C1 segment of cervical spinal cord (tissue), 14 donors: ENCODE measurements at places on chromosomes 2 and 18.

DNA sequence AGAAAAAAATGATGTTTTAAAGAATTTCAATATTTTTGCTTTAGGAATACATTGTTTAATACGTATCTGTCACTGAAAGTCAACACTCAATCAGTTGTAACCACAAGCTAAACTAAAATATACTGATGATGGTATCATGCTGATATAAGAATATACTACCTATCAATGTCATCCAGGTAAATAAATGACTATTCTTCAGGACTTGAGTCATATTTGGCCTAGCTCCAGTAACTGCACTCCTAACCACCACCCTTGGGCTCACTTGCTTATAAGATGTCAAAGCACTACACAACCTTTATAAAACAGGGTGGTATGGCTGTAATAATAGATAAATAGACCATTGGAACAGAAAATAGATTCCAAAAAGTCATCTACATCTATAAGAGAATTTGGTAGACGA is 48.8 kb downstream of the RND3 start:
- DNase-seq: no peak

DNA sequence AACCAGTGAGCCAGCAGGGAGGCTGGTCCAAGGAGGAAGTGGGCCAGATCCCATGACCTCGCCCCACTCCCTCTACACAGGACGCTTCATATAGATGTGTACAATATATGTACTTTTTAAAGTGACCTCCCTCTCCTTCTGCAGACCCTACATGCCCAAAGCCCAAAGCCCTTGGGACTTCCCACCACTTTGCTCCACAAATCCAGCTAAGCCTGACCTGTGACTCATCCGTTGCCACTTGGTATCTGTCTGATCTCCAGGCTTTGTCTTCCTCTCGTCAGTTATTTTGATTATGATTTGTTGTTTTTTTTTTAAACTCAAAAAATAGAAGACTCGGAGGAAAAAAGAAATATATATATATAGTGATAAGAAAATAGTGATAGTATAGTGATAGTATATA is 470.8 kb downstream of the KCNJ3 start:
- no peak for DNase-seq

GRCh38 chr2:232386740-232387450 is 8.3 kb downstream of the ALPP start:
- no peak for DNase-seq

- DNase-seq: no peak
These were observed 78.3 kb upstream of the MAP4K3 start for GRCh38 chr2:39515273-39515896.

- no peak for DNase-seq
These were observed 43.0 kb downstream of the ANKRD36B start for GRCh38 chr2:97546711-97547110.

GRCh38 chr2:12923907-12924610 is 207.3 kb downstream of the TRIB2 start:
- DNase-seq: no peak

DNA sequence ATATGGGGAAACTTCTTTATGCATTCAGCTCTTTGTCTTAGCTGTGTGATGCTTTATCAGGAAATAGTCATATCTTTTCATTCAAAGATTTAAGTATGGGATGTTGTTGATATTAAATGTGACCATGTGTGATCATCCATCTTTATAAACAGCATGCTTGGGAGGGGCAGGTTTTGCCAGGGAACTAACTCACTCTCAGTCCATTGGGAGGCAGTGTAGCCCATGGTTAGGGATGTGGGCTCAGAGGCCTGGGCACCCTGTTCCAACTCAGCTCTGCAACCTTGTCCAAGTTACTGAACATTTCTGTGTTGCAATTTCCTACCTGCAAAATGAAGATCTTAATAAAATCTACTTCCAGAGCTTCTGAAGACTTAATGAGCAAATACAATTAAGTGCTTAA is 92.0 kb upstream of the BCL2L11 start:
- no peak for DNase-seq

- DNase-seq: no peak
These were observed 67.1 kb upstream of the IL1R1 start for GRCh38 chr2:102075479-102075878.

DNA sequence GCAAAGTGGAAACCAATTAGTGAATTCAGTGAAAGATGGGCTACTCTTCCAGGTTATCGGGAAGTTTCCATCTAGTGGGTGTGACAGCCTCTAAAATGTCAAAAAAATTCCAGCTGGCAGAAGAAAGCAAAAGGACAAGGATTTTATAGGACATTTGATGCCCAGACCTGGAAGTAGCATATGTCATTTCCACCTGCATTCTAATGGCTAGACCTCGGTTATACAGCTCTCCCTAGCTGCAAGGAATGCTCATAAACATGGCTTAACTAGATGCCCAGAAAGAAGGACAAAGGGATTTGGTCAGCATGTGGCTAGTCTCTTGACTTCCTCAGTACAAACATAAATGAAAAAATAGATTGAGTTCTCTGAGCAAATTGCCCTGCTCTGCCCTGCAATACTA is 215.4 kb downstream of the NYAP2 start:
- DNase-seq: no peak

- peak; percentile 42 for DNase-seq
These were observed 207.5 kb upstream of the EPHA4 start for GRCh38 chr2:221779614-221780067.

DNA sequence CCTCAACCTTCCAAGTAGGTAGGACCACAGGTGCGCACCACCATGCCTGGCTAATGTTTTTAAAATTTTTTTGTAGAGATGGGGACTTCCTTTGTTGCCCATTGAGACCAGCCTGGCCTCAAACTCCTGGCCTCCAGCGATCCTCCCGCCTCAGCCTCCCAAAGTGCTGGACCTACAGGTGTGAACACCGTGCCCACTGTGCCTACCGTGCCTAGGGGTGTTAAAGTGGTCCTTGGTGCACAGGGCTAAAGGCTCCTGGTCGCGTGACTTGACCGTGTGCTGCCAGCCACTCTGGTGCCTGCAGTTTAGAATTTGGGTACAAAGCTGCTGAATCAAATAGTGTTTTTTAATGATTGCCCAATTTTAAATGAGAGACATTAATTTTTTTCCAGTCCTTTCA is 51.0 kb upstream of the KCNG2 start:
- DNase-seq: no peak

- no peak for DNase-seq
These were observed 522.3 kb downstream of the SOX11 start for GRCh38 chr2:6214471-6214870.

GRCh38 chr2:1800716-1801388 is 56.5 kb upstream of the PXDN start:
- no peak for DNase-seq

GRCh38 chr2:159553727-159554126 is 62.6 kb downstream of the BAZ2B start:
- DNase-seq: no peak

DNA sequence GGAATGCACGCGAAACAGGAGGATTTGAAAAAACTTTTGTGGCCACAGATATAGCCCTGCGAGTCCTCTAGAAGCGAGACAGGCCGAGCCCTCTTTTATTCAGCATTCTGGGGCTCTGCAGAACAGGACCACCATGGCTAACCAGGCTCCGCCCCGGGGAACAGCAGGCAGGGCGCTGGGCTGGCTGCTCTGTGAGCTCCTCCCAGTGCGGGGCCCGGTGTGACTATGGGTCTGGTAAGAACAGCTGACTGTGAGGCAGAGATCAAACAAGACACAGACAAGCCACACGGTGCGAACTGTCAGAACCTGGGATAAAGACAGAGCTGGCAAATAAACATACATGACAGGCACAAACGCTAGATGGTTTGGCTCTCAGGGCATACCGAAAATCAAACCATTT is 15.5 kb downstream of the PXDN start:
- no peak for DNase-seq

GRCh38 chr2:94966689-94967088 is 58.8 kb upstream of the MAL start:
- no peak for DNase-seq

- DNase-seq: no peak
These were observed 11.8 kb downstream of the GULP1 start for GRCh38 chr2:188303363-188304031.

GRCh38 chr2:215722125-215722524 is 286.3 kb upstream of the FN1 start:
- no peak for DNase-seq

DNA sequence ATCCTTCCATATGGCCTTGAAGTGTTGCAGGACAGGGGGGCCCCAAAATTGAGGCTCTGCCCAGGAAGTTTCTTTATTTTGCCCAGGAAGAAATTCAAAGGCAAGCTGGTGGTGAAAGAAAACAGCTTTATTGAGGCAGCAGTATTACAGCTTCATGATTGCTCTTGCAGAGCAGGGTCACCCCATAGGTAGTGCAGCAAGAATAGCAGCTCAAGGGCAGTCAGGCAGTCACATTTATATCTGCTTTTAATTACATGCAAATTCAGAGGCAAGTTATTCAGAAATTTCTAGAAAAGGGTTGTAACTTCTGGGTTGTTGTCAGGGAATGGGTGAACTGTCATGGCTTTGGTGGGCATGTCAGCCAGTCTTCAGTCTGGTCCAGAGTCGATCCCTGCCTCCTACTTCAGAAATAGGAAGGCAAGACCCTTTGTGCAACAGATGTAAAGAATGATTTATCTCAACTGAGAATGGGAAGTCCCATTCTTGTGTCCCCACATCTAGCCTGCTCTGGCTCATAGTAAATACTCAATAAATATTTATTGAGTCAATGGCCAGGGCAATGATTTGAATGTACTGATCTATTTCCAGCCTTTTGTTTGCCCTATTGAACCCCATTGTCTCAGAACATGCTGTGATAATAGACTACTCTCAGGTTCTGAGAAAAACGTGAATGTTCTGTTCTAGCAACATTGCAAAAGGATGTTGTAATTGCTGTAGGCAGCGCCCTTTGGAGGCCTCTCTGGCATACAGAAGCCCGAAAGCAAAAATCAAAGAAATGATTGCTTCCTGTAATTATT is 129.8 kb downstream of the MYO3B start:
- no peak for DNase-seq

- no peak for DNase-seq
These were observed 40.3 kb downstream of the INPP5D start for GRCh38 chr2:233100192-233100998.

- no peak for DNase-seq
These were observed 105.0 kb upstream of the RBBP8 start for GRCh38 chr18:22828171-22828570.

DNA sequence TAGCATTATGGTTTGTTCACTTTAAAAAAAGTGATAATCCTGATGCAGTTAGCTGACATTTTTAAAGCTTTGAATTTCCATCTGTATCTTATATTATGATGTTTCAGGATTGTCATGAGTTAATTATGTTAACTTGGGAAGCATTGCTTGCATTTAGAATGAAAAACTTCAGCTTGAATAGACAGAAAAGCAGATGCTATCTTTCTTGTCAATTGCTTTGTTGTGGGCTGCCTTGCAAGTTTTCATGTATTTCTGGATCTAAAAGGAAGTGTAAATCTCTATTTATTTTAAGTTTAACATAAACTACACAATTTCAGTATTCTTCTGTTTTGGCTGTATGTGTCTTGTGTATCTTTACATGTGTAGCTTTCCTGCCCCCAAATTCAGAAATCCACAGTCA is 479.5 kb downstream of the ARHGAP15 start:
- DNase-seq: no peak

DNA sequence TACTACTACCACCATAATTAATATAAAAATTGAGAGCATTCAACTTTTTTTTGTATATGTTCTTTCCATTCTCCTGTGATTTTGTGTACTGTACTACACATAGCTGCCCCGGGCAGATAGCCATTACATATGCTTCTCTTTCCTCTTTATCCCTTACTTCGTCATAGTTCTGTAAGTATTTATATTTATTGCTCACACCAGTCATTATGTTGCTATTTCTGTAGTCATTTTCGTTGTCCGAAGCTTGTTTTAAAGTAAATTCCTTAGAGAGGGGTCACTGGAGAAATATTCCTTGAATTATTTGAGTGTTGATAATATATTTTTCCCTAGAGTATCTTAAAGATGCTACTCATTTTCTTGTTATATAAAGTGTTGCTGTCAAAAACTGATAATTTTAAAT is 144.0 kb downstream of the CLIP4 start:
- no peak for DNase-seq

DNA sequence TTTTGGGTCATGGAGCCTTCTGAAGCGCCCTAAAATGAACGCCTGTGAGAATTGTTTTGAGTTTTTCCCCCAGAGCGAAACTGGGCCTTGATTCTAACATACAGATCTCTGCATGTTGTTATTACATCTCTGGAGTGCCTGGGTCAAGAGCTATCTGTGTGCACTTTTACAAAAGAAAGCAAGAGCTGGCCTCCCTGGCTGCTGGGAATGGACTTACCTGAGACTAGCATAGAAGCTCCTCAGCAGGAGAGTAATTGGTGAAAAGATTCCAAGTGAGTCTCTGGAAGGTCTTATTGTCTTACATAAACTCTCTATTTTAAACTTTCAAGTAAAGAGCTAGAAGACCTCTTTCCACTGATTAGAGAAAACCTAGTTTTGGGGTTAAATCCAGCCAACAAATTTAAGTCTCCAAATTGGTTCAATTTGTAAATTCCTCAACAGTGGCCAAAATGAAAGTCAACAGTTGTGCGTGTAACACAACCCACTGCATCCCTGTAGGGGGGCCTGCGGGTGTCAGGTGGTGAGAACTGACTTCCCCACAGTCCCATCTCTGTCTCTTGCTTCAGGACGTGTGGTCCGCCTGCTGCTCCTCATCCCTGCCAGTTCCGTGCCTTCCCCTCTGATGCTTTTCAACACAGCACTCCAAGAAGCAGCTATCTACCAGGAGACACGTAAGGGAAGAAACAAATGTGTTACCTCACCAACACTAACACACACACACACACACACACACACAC is 206.1 kb downstream of the SH3BP4 start:
- DNase-seq: no peak

GRCh38 chr2:8409461-8410260 is 272.2 kb upstream of the ID2 start:
- DNase-seq: no peak

- DNase-seq: no peak
These were observed 20.7 kb downstream of the SIX3 start for GRCh38 chr2:44962176-44962695.

DNA sequence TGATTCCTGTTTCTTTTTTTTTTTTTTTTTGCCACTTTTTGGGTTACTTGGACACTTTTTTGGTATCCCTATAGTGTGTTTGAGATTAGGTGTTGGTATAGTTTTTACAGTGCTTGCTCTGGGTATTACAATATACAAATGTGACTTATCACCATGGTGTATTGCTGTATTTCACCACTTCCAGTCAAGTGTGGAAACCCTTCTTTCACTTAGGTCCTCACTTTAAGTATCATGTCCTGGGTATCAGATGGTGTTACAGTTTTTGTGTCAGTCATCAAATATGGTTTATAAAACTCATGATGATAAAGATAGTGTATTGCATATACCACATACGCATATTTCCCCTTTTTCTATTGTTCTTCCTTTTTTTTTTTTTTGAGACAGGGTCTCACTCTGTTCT is 1.8 kb downstream of the ATP9B start:
- DNase-seq: no peak

- DNase-seq: no peak
These were observed 49.8 kb downstream of the PARD6G start for GRCh38 chr18:80197528-80197927.

- peak; percentile 67 for DNase-seq
These were observed 775 bp downstream of the SPRED2 start for GRCh38 chr2:65431421-65432226.
